NCI-H187 treated with DMSO at 0.1 percent for 48 hours (cell line): ENCODE measurements at places on chromosomes 7 and 10.

GRCh38 chr10:88244781-88245625, 338.1 kb downstream of the RNLS start:
- DNase-seq: no peak

GRCh38 chr7:34227525-34227924, 322.2 kb downstream of the BMPER start:
- DNase-seq: no peak

GRCh38 chr10:120598386-120598785, 141.4 kb downstream of the PLPP4 start:
- DNase-seq: no peak

DNA sequence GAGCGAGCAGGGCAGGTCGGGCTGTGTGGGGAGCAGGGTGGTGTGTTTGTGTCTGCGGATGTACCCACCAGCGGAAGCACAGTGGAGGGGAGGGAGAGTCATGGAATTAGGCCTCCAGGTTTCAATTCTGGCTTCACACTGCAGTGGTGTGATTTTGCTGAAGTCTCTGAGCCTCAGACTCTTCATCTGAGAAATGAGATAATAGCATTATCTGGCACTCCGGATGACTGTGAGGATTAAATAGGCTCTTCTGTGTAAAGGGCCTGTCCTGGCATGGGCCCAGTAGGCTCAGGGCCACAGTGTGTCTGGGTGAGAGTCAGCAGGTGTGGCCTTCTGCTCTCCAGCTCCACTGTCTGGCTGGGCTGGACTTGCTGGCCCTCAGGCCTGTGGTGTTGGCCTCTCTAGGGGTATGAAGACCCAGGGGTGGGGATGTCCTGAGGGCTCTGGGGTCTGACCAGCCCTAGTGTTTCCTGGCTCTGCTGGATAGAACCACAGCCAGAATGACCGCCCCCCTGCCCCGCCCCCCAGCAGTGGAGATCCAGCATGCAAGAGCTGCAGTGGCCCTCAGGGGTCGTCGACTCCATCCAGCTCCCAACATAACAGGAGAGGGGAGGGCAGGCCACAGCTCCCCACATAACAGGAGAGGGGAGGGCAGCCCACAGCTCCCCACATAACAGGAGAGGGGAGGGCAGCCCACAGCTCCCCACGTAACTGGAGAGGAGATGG, 178.6 kb downstream of the RPS24 start:
- no peak for DNase-seq

DNA sequence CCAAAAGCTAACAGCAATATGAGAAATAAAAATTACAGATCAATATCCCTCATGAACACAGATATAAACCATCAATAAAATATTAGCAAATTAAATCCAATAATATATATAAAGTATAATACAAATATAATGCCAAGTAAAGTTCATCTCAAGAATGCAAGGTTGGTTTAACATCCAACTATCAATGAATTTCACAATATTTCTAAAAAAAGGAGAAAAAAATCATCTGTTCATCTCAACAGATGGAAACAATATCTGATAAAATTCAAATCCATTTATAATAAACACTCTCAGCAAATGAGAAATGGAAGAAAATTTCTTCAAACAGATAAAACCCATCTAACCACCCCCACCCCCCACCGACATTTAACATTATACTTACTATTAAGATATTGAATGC, 86.9 kb downstream of the SIRT1 start:
- no peak for DNase-seq

DNA sequence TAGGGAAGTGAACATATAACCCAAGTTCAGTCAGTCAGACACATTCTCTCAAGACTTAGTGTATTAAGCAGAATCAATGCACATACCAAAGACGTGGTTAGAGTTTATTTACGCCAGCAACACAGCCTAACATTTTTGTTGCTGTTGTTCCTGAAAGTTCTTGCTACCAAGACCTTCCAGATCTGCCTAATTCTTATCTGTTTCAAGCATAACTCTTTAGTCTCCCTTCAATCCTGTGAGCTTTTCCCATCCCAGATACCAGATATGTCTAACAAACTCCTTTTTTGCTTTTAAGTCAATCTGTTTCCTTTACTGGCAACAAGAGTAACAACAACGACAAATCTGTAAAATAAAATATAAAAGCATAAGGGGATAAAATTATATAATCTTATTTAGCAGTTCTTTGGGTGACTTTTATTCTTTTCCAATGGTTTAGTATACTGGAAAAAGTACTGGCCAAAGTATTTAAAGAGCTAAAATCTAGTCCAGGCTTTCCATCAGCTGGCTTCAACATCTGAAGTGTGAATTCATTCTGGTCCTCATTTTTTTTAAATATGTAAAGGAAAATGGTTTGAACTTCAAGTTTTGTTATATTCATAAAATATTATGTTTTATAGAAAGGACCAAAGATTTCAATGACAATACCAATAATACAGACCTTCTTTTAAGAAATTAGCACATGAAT, 193.8 kb downstream of the IMMP2L start:
- DNase-seq: no peak

DNA sequence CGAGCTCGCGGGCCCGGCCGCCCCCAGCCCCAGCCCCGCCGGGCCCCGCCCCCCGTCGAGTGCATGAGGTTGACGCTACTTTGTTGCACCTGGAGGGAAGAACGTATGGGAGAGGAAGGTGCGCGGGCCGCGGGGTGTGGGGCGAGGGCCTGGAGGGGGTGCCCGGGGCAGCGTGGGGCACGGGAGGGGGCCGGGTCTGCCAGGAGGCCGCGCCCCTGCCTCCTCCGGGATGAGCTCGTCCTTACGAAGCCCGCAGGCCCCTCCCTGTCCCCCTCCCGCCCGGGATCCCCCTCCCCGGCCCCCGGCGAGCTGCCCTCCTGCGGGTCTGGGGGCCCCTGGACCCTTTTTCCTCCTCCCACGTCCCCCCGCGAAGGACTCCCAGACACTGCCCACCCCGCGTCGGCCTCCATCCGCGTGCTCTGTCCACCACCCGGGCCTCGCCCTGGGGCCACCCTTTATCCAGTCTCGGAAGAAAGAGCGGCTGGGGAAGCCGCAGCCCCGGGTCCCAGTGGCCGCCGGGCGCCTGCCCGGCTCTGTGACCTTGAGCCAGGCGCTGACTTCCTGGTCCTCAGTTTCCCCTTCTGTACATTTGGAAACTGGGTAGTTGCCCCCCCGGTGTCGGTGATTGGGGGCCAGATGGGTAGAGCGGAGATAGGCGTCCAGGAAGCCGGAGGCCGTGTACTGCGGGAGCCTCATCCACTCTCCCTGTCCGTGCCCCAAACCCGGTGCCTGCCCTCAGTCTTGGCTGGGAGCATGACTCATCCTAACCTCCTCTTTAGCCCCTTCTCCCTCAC, 521 bp downstream of the LIMK1 start:
- DNase-seq: no peak

GRCh38 chr7:151896086-151896485, 19.2 kb upstream of the PRKAG2 start:
- no peak for DNase-seq

GRCh38 chr7:139769761-139770160, 8.0 kb downstream of the HIPK2 start:
- no peak for DNase-seq
